Transverse colon (tissue), 4 donors: ENCODE measurements at places on chromosomes 1 and 21. TPM values are rescaled to one million over a fixed set of nuclear protein-coding genes. Genes with fewer than 3 reads are reported as not detected.

ANGPTL1 gene
- 16.1 TPM for total RNA-seq

VTCN1 gene
- not detected for total RNA-seq

DLGAP3 gene
- total RNA-seq: 0.16 TPM

FNDC5 gene
- total RNA-seq: not detected

CRTC2 gene
- 25.1 TPM for total RNA-seq

NMNAT2 gene
- 0.27 TPM for total RNA-seq

EPHX1 gene
- 56.9 TPM for total RNA-seq

MAP10 gene
- 1.7 TPM for total RNA-seq

RHOU gene
- total RNA-seq: 43.6 TPM

FAM72D gene
- total RNA-seq: not detected

OR1C1 gene
- not detected for total RNA-seq

FTCD gene
- total RNA-seq: not detected

RHBDL2 gene
- 18.1 TPM for total RNA-seq
